Activated CD8-positive, alpha-beta memory T cell treated with anti-CD3 and anti-CD28 coated beads, Interleukin-2, amount 10 ng/mL, durations not matched to agents 7 days and 5 days (primary cell): ENCODE measurements at places on chromosomes 7 and 10.

GRCh38 chr7:6161463-6162330, 110.7 kb downstream of the CYTH3 start:
- H3K27ac ChIP-seq = no peak overlapping the region
- H3K36me3 ChIP-seq = peaks cover 10% of the 10 kb centered on the region
- H3K27me3 ChIP-seq = no peaks in the 10 kb centered on the region
- DNase-seq = no peak
- H3K4me3 ChIP-seq = no peak overlapping the region

DNA sequence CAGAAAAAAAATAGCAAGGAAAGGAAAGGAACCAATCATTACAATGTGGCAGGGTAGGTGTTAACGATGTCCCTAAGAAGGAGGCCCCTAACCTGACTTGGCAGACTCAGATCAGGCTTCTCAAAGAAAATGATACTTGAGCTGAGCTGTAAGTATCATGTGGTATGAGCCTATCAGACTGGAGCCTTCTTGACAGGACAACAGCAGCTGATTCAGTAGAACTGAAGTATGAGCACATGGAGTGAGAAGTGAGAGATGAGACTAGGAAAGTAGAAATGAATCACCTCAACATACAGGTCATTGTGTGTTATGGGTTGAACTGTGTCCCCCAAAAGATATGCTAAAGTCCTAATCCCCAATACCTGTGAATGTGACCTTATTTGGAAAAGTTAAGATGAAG, 66.3 kb downstream of the MTERF1 start:
- no peak overlapping the region for H3K27ac ChIP-seq
- H3K27me3 ChIP-seq = no peaks in the 10 kb centered on the region
- no peak for DNase-seq

DNA sequence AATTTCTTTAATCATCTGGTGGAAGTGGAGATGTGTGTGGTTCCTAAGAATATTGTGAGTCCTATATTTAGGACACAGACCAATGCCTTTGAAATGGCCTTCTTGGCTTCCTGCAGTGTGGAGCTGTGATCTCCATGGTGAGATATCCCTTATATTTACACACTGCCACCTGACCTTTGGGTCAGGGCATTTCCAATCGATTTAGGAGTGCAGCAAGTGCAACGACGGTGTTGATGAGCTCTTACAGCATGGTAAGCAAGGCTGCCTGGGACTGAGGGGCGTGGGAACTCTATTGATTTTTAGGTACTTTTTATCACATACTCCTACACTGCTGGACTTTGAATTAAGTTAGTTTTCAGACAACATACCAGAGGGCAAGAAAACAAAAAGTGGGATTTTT, 146.0 kb downstream of the NRG3 start:
- no peak overlapping the region for H3K4me3 ChIP-seq
- no peaks in the 10 kb centered on the region for H3K4me1 ChIP-seq
- H3K27me3 ChIP-seq = no peaks in the 10 kb centered on the region
- DNase-seq = no peak

GRCh38 chr10:5467207-5467535, 32.2 kb downstream of the CALML5 start:
- peaks cover 1% of the 10 kb centered on the region for H3K36me3 ChIP-seq
- H3K27me3 ChIP-seq = peaks cover 6% of the 10 kb centered on the region
- H3K4me1 ChIP-seq = no peaks in the 10 kb centered on the region
- H3K27ac ChIP-seq = no peak overlapping the region
- no peak for DNase-seq

DNA sequence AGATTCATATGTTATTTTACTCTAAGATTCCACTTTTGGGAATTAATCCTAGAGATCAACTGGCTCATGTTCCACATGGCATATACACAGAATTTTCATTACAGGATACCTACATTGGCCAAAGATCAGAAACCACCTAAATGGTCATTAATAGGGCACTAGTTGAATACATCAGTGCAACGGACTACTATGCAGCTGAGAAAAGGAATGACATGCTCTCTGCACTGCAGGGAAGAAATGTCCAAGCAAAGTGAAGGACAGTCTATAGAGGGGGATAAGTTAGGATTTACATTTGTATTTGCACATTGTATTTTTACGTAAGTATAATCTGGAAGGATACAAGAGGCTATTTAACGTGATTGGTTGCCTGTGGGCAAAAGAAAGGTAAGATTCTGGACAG, 67.7 kb upstream of the PRLHR start:
- peaks cover 16% of the 10 kb centered on the region for H3K27me3 ChIP-seq
- no peak overlapping the region for H3K27ac ChIP-seq
- peaks cover 11% of the 10 kb centered on the region for H3K4me1 ChIP-seq
- no peak overlapping the region for H3K4me3 ChIP-seq

- DNase-seq = no peak
- H3K27me3 ChIP-seq = peaks cover 6% of the 10 kb centered on the region
- H3K36me3 ChIP-seq = no peaks in the 10 kb centered on the region
- no peaks in the 10 kb centered on the region for H3K4me1 ChIP-seq
- H3K27ac ChIP-seq = no peak overlapping the region
Measured at GRCh38 chr7:7439564-7439963, 96.1 kb downstream of the COL28A1 start.

GRCh38 chr10:1268831-1269230, 212.6 kb downstream of the WDR37 start:
- DNase-seq = no peak
- H3K36me3 ChIP-seq = no peaks in the 10 kb centered on the region
- H3K4me1 ChIP-seq = no peaks in the 10 kb centered on the region
- H3K27me3 ChIP-seq = peaks cover 17% of the 10 kb centered on the region

- H3K27ac ChIP-seq = no peak overlapping the region
- H3K27me3 ChIP-seq = no peaks in the 10 kb centered on the region
- peaks cover 9% of the 10 kb centered on the region for H3K4me1 ChIP-seq
- H3K36me3 ChIP-seq = peaks cover 12% of the 10 kb centered on the region
- H3K4me3 ChIP-seq = no peak overlapping the region
Measured at GRCh38 chr7:127771707-127772106, 119.7 kb downstream of the SND1 start.

DNA sequence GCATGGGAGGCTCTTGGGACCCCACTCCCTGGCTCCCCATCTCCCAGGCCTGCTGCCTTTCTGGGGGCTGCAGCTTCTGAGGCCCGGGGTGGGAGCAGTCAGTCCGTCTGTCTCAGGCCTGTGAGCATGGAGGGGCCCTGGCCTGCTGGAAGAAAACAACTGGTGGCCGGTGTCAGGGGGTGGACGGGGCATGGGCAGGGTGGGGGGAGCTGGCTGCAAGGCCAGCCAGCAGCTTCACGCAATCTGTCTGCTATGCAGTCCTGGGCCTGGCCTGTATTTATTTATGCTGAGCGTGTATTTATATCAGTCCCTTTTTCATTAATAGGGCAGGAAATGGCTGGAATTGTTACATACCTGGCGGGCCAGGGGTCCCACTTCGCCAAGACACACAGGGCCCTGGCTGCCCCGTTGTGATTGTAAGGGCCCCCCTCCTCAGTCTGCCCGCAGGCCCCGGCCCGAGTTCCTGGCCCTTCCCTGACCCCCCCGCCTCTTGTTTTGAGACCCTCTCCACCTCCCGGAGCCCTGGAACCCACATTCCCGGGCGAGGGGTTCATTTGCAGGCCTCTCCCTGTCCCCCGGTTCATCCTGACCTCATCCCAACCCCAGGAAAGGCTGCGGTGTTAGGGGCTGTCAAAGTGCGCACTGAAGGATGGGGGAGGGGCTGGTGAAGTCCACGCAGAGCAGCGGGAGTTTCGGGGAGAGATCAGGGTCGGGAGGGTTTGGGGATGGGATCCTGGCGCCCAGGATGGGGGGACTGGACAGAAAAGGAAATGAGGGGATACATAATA, 8.2 kb downstream of the TMEM270 start:
- no peak overlapping the region for H3K27ac ChIP-seq
- no peak overlapping the region for H3K4me3 ChIP-seq
- DNase-seq = no peak
- no peaks in the 10 kb centered on the region for H3K27me3 ChIP-seq
- no peaks in the 10 kb centered on the region for H3K36me3 ChIP-seq
- no peaks in the 10 kb centered on the region for H3K4me1 ChIP-seq
